ENCODE measurements at places on chromosomes 7 and 10.

GRCh38 chr10:132912713-132913558 is 29.4 kb downstream of the CFAP46 start:
- DNase-seq, result no peak

DNA sequence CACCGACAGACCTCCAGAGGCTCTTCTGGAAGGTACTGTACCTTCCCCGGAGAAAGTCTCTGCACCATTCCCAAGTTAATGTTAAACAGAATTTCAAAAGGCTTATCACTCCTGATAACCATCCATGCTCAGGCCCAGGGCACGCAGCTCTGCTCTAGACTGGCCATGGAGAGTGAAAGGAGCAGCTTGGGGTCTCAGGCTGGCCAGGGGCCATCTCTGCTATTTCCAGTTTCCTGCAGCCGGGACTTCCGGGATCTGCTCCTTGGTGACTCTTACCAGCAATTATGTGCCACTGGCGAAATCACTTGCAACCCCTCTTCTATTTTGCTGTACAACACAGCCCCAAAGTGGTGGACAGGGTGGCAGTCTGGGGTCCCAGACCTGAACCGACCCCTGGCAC is 6.0 kb downstream of the CLDN15 start:
- DNase-seq, result no peak

DNA sequence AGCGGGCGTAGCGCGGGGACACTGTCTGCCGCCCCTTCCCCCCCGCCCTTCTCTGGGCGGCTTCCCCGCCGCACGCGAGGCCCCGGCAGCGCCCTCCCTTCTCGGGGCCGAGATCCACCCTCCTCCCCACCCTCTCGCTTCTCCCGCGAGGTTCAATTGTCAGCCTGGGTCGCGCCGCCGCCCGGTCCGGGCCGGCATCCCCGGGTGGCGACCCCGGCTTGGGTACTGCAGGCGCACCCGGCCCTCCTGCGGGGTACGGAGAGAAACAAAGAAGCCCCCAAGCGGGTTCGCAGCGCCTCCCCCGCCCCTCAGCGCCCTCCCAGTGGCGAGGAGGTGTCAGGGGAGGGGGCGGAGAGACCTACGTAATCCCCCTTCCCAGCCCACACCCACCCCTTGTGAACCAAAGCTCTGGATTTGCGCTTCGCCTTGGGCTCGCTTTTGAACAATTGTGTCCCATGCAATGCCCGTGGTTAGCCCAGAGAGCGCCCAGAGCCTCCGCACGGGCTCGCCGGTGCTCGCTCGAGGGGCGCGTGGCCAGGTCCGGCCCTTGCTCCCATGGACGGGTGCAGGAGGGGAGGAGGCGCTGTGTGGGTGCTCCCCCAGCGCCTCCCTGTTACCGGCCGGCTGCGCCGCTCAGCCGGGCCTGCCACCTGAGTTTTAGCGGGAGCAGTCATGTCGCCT is 634 bp downstream of the HECW1 start:
- DNase-seq, result no peak

GRCh38 chr10:103273041-103273441 is 3.9 kb upstream of the INA start:
- DNase-seq, result no peak

GRCh38 chr7:31633894-31634494 is 53.0 kb upstream of the PPP1R17 start:
- DNase-seq, result no peak

GRCh38 chr10:100349087-100349486 is 2.1 kb downstream of the SCD start:
- no peak for DNase-seq

GRCh38 chr10:120599200-120599724 is 142.2 kb downstream of the PLPP4 start:
- no peak for DNase-seq

GRCh38 chr10:101859530-101859929 is 15.9 kb upstream of the KCNIP2 start:
- DNase-seq, result no peak

DNA sequence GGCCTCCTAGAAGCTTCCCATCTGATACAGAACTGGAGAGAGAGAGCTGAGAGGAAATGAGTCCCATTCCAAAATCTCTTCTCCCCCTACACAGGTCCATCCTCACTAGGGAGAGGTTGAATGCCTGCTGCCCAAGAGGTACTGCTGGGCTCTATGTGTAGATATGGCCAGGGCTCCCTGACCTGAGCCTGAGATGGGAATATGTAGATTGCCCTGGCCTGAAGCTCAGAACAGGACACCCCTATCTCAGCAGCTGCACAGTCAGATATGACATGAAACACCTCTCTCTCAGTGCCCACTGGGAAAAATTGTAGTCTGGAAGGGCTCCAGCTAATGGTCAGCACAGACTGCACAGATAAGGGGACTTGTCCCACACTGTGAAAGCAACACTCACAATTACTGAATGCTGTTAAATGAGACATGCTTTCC is 3.1 kb upstream of the IFIT1B start:
- DNase-seq, result no peak

DNA sequence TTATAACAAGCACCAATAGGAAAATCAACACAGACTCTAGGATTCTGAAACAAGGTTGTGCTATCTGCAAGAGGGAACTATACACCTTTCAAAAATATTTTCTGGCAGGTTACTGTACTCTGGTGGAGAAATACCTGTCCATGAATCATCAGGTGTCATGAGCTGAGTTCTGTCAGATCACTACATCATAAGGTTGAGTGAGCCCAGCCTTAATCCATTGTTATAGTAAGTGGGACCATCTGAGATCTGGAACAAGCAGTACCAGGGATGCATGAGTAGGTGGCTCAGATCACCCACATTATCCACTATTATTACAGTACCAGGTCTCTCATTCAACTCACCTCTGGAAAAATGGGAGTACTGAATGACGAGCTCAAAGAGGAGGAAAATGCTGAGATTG is 212.4 kb downstream of the DGKI start:
- no peak for DNase-seq

- no peak for DNase-seq
Measured at GRCh38 chr7:131524115-131524514, 32.3 kb downstream of the PODXL start.

DNA sequence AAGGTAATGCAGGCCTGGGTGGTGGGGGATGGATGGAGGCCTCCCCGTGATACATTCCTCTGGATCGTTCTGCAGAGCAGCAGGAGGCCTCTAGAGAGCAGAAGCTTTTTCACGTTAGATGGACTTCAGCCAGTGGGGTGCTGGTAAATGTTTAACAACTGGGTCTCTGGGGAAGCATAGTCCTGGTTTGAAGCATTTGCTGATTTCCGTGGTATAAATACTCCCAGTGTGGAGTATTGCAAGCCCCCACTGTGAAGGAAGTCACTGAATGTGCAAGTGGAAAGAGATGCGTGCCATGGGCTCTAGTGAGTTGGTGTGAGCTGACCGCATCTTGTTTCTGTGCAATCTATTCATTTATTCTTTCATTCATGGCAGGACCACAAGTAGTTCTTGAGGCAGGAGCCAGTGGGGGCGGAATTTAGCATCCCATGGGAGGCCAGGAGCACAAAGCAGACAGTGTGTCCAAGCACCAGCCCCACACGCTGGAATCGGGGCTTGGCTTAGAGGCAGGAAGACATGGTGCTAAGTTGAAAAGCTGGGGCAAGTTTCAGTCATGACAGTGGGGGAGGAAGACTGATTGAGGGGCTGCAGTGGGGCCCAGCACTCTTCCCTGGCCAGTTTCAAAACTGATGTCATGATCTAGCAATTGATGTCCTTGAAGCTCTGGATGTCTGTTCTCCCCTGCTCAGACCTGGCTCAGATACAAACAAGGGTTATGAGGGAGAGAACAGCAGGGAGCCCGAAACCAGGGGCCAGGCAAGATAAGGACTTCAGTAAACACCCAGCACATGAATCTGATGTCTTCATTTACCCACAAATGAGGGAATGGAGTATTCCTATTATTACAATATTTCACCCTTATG is 280.9 kb upstream of the LYZL1 start:
- DNase-seq, result no peak

- no peak for DNase-seq
Measured at GRCh38 chr7:127551941-127552340, 33.5 kb downstream of the GCC1 start.

DNA sequence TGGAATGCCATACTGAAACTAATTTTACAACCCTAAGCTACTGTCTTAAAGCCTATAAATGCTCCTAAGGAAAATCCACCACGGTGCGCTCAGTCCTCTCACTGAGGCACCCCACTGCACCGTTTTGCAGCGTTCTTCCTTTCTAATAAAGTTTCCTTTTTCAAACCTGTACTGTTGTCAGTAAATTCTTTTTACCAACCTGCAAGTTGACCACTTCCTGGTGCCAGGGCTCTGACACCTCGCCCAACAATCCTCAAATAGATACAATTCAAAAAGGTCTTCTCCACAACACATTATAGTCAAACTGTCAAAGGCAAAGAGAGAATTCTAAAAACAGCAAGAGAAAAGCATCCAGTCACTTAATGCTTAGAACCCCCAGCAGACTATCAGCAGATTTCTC is 42.8 kb downstream of the HERPUD2 start:
- DNase-seq, result no peak

DNA sequence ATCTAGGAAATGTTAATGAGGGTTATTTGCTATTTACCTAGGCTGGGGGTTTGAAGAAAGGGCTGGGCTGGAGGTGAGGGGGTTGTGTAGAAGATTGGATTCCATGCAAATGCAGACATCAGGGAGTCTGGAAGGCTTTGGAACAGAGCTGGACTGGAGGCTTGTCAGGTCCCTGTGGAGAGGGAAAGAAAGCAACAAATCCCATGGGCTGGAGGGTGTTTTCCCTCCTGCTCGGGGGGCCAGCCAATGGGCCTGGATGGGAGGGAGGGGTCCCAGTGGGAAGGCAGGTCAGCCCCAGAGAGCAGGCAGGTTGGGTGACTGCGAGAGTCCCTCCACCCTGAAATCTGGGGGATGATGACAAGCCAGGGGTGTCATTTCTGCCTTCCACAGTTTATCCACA is 431.8 kb downstream of the RPS24 start:
- no peak for DNase-seq

DNA sequence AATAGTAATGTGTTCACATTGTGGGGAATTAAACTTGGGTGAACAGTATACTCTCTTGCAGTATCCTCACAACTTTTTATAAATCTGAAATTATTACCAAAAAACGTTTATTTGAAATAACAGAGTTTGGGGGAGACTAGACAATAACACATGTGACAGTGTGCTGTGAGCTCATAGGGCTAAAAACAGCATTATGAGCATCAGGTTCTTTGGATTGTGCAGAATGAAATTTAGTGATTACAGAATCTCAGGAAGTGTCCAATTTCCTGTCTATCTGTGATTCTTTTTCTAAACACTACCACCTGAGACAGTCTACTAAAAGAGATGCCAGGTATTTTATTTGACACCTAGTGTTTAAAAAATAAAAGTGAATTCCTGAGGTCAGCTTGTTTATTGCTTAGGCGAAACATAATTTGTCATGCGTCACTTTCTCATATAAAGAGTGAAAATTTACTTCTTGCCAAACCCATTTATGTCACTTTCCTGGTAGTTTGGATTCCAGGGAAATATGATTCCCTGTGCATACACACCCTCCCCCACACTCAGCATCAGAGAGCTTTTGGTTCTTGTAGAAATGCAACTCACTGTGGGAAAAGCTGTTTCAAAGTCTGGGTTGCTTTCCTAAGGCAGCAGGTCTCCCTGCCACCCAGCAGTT is 71.2 kb downstream of the AOAH start:
- DNase-seq, result no peak

All from stimulated activated naive CD4-positive, alpha-beta T cell treated with Interleukin-2 at 50 U/mL for 16 hours (primary cell).